Lung microvascular endothelial cell (primary cell): ENCODE measurements at places on chromosomes 5 and 9. TPM values are rescaled to one million over a fixed set of nuclear protein-coding genes. Genes with fewer than 3 reads are reported as not detected.
A peak's percentile ranks its signal among the peaks of the same experiment; 100 is the strongest.

- DNase-seq: peak; percentile 5
Observed at GRCh38 chr5:164345173-164345849, 839.9 kb downstream of the MAT2B start.

- no peak for DNase-seq
Observed at GRCh38 chr9:105141146-105141975, 103.1 kb upstream of the SLC44A1 start.

GRCh38 chr9:87520172-87520683, 22.6 kb downstream of the DAPK1 start:
- no peak for DNase-seq

UBE2QL1 gene
- total RNA-seq: under 0.01 and 0.20 TPM in 2 replicates

DNA sequence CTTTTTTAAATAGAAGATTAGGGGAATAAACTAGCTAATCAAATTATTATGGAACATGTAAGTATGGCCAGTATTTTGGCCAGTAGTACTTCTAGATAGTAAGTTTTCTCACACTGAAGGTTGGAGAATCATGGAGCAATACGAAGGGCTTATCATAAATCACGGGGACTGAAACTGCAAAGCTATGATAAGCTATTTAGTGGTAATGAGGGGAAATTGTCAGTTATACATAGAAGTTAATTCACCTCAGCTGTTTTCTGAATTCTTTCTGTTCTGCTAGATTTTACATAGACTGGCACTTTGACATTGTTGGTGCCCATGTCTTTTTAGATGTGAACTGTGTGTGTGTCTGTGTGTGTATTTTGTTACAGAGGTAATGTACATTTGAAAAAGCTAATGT, 34.5 kb upstream of the FAM151B start:
- no peak for DNase-seq

- no peak for DNase-seq
Observed at GRCh38 chr9:127139775-127140174, 17.3 kb upstream of the ANGPTL2 start.

GRCh38 chr5:36238502-36239295, 3.0 kb downstream of the NADK2 start:
- no peak for DNase-seq

DNA sequence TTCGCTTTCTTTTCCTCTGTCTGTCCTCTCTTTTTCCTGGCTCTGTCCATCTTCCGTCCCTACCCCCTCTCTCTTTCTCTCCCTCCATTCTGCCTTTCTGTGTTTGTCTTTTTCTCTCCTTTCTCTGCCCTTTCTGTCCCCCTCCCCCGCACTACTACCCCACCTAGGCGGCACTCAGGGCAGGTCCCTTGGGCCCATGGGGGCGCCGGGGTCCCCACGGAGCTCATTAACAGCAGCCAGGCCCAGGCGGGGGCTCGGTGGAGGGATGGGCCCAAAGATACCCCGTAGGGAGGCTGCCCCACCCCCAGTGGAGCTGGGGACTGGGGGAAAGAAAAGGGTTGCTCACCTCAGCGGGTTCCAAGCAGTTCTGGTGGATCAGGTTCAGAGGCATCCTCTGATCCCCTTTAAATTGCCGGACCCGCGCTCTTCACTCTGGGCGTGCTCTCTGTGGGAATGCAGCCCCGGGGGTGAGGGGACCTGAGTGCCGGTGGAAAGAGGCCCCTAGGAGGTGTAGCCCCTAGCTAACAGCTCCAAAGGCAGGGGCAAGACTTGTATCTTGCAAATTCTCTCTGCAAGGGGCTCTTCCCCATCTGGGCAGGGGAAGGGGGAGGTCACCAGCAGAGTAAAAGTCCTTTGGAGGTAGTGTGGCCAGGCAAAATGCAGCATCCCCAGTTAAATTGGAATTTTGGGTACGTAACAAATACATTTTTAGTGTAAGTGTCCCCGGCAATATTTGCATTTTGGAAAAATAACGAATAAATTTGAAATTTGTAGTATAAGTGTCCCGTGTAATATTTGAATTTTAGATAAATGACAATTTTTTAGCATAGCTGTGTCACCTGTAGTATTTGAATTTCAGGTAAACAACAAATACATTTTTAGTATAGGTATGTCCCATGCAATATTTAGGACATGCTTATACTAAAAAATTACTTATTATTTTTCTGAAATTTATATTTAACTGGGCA, 7.4 kb downstream of the LHX2 start:
- DNase-seq: no peak

C5orf63 gene
- total RNA-seq: 0.87 and 2.4 TPM in 2 replicates

SVEP1 gene
- under 0.01 TPM in 2 replicates for total RNA-seq

CARTPT gene
- not detected in 2 replicates for total RNA-seq

- DNase-seq: no peak
Observed at GRCh38 chr9:70479880-70480291, 65.4 kb upstream of the KLF9 start.

DNA sequence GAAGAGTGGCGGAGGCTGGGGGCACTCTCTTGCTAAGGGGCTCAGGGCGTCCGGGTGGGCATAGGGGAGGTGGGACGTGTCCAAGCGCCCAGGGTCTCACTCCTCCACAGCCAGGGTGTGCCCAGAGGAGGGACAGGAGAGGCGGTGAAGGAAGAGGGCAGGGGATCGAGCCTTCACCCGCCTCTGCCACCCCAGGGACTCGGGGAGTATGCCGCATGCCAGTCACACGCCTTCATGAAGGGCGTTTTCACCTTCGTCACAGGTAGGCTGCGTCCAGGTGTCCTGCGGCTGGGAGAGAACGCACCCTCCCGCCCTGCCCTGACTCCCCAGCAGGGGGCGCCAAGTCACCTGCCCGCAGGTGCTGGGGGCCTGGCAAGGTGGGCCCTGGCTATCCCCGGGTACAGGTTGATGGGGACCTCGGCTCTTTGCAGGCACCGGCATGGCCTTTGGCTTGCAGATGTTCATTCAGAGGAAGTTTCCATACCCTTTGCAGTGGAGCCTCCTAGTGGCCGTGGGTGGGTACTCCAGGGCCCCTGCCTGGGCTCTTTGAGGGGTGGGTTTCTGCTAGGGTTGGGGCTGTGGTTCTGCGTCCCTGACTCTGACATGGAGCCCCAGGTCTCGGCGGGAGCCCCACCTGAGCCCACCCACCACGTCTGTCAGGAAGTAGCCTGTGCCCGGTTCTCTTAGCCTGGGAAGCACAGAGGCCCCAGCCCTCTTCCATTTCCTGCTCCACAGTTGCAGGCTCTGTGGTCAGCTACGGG, 552 bp downstream of the TMEM141 start:
- peak; percentile 48 for DNase-seq

AHRR gene
- 1.4 and 2.4 TPM in 2 replicates for total RNA-seq

SLC45A2 gene
- under 0.01 TPM in 1 of 2 replicates, not detected in the other for total RNA-seq

- DNase-seq: peak; percentile 25
Observed at GRCh38 chr5:140043508-140043872, 391 bp upstream of the NRG2 start.

GRCh38 chr9:19116107-19116790, 11.0 kb downstream of the PLIN2 start:
- DNase-seq: no peak

DNA sequence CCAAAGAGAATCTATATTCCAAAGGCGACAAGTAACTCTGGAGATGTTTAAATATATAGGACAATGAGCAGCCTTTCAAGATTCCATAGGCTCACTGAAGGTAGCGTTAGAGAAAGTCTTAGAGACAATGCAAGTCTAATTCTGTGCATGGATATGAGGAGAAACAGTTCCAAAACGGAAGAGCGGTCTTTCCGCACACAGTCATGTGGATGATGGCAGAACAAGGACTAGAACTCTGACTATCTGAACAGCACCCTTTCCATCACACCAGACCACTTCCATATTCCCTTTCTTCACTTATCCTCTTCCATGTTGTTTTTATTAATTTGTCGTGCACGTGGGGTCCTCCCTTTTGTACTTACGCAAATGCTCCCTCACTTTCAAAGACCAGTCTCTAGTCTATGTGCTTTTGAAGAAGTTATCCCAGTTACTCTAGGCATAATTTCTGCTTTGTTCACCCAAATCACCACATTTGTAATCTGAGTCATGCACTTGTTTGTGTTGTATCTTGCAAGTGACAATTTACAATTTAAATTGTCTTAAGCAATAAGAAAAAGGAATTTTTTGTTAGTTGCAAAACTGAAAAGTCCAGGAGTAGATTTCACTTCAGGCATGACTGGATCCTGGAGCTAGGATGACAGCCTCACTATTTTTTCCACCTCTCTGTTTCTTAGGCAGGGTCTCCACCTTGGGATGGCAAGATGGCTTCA, 116.0 kb upstream of the ADRA1B start:
- DNase-seq: no peak

RGS7BP gene
- total RNA-seq: 0.20 and 0.22 TPM in 2 replicates

GRCh38 chr9:69130456-69131441, 43.3 kb upstream of the TJP2 start:
- peak; percentile 65 for DNase-seq

ZNF474 gene
- total RNA-seq: not detected in 2 replicates

MARCHF3 gene
- 107 and 112 TPM in 2 replicates for total RNA-seq

DNA sequence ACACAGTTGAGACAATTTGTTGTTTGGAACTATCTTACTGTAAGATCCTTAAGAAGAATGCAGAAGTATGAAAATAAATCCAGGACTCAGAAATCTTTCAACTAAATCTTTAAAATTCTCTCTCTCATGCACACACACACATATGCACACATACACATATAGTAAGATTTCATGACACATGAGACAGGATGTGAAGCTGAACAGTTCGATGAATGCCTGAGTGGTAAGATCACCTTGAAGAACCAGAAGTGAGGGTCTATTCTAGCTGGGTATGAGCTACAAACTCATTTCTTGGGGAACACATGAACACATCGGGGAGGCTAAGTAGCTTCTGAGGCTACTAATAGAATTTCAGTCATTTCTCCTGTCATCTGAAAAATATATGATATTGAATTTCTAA, 153.6 kb downstream of the TMC1 start:
- DNase-seq: no peak

DNA sequence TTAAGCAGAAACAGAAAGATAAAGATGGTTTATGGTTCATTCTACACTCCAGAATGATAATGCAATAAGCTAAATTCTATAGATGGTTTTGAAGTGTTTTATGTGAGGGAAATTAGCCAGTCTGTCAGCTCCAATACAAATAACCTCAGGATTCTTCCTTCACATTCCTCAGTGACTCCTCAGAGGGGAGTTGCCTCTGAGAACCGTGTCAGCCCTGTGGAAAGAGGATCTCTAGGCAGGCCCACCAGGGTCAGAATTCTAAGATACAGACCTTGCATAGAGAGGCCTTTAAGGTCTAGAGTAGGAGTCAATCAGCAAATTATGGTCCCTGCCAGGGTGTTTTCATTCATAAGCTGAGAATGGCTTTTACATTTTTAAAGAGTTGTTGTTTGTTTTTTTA, 26.6 kb downstream of the RUSC2 start:
- peak; percentile 64 for DNase-seq

GRCh38 chr9:133714606-133715294, 23.4 kb downstream of the SARDH start:
- no peak for DNase-seq

DNA sequence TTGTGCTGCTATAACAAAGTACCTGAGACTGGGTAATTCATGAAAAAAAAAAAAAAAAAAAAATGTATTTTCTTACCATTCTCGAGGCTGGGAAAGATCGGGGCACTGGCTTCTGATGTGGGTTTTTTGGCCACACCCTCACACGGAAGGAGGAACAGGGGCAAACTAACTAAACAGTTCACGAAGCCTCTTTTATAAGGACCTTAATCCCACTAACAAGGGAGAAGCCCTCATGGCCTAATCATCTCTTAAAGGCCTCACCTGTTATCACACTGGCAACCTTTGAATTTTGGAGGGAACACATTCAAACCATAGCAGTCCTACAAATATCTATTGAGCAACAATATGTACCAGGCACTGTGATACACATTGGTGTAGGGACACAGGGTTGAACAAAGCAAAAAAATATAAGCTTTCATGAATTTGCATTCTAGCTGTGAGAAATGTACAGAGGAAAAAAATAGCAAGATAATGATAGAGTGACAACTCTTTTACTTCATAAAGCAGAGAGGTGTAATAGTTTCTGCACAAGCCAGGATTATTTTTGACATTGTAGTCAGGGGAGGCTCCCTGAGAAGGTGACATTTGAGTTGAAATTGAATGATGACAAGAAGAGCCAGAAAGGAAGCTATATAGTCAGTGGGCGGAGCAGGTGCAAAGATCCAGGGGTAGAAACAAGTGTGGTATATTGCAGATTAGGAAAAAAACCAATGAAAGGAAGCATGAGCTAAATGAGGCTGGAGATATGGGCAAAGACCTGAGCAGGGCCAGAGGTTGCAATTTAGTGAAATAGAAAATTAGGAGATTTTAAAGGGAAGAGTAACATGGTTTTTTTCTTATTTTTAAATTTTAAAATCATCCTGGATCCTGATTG, 68.1 kb upstream of the GRAMD2B start:
- DNase-seq: no peak

PCDH12 gene
- 12.7 and 22.2 TPM in 2 replicates for total RNA-seq

PLEKHG4B gene
- total RNA-seq: under 0.01 TPM in 2 replicates

DNA sequence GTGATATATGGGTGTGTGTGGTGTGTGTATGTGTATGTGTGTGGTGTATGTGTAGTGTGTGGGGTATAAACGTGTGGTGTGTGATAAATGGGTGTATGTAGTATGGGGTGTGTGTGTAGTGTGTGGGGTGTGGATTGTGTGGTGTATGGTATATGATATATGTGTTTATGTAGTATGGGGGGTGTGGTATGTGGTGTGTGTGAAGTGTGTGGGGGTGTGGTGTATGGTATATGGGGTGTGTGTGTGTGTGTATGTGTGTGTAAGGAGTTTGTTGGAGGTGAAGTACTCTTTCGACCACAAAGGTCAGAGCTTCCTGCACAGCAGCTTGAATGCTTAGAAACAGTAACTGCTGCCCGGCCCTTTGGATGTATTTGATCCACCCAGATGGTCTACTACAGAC, 145.2 kb upstream of the IQGAP2 start:
- no peak for DNase-seq

DNA sequence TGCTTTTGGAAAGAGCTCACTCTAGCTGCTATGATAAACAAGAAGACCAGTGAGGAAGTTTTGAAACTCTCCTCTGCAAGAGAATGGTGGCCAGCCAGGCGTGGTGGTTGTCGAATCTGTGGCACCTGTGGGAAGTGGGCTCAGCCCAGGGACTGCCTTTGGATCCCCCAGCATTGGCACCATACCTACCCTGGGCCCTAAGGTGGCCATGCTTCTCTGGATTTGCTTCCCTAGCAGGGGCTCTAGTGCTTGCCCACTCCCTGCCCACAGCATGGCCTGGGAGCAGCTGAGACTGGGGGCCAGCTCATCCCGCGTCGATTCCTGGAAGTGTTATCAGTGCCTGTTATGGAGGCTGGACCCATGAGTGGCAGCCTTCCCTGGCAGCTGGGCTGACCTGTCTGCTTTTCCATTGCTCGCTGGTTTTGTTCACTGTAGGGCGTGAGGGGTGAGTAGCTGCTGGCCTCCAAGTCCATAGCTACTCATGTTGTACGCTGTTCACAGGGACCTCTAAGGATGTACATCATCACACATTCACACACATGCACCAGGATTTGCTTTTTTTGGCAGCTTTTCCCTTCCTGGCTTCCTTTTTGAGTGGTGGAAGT, 2.3 kb downstream of the SLC22A4 start:
- DNase-seq: peak; percentile 98
